ENCODE measurements at places on chromosomes 12 and 14.

DNA sequence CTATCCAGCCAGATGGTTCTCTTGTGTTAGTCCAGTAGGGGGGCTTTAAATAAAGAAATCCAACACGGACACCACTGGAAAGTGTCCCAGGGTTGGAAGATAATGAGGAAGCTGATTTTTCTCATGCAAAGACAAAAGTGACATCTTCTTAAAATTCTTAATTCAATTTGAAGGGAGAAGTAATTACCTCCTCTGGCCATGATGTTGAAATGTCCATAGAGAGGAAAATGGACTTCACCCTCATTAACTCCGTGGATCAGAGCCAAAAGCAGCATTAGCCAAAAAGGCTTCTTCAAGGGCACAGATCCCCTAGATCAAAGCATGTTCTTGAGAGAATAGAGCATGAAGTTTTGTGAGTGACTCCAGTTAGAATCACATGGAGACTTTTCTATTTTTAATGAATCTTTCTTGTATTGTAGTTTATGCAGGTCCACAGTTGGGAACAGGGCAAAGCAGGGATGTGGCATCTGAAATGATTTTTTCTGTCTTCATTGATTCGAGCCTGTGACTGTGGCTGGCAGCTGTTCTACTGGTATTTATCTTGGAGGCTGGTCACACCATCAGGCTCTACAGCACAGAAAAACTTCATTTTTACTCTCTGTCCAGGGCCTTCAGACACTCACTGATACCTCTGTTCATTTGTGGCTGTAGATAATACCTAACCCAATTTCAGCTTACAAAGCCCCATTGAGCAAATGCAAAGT lies 1002.5 kb downstream of the AACS start:
- no peak for DNase-seq

DNA sequence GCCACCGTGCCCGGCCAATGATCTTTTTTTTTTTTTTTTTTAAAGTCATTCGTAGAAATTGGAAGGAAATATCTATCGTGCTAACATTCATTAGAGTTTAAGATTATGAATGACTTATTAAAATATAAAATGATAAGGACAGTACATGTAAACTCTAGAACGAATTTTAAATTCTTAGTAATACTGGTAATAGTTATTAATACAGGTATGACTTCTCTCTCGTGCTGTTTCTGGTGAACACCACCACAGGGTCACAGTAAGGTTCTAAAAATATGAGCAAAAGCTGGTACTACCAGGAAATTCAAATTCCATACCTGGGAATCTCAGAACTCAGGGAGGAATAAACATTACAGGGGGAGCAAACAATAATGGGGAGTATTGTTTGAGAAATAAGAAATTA lies 26.2 kb downstream of the WNK1 start:
- no peak for DNase-seq

- DNase-seq = no peak
These were observed 375.8 kb downstream of the APAF1 start for GRCh38 chr12:99020871-99021270.

DNA sequence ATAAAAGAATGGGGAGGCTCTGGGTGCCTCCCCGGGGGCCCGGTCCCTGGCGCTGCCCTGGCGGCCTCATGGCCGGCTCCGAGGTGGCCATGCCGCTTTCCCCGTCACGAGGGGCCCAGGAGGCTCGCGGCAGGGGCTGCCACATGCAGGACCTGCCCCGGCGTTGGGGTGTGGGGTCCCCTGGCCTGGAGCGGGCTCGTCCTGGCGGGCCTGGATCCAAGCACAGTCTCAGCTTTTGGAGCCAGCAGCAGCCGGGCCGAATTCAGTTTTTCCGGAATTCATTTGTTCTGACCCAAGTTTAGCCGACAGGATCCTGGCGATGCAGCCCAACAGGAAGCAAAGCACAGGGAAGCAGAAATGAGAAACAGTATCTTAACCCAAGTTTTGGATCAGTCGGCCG lies 26.4 kb upstream of the AEBP2 start:
- DNase-seq = no peak

- no peak for DNase-seq
These were observed 158.0 kb upstream of the CAND1 start for GRCh38 chr12:67111182-67111581.

GRCh38 chr12:131773582-131774221 lies 54.5 kb upstream of the MMP17 start:
- DNase-seq = peak; percentile 49

GRCh38 chr14:47435331-47435965 lies 240.0 kb downstream of the MDGA2 start:
- DNase-seq = no peak

- DNase-seq = peak; percentile 86
These were observed 29.7 kb downstream of the ZFP36L1 start for GRCh38 chr14:68762953-68763764.

DNA sequence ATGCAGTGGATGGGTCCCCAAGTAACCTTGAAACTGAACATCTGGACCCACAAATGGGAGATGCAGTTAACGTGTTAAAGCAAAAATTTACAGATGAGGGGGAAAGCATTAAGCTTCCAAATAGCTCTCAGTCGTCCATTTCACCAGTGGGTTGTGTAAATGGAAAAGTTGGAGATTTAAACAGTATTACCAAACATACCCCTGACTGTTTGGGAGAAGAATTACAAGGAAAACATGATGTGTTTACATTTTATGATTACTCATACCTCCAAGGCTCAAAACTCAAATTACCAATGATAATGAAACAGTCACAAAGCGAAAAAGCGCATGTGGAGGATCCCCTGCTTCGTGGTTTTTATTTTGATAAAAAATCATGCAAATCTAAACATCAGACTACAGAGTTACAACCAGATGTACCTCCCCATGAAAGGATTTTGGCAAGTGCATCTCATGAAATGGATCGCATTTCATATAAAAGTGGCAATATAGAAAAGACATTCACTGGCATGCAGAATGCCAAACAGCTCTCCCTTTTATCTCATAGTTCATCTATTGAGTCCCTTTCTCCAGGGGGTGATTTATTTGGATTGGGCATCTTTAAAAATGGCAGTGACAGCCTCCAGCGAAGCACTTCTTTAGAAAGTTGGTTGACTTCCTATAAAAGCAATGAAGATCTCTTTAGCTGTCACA lies 116.6 kb upstream of the NPAS3 start:
- DNase-seq = no peak

DNA sequence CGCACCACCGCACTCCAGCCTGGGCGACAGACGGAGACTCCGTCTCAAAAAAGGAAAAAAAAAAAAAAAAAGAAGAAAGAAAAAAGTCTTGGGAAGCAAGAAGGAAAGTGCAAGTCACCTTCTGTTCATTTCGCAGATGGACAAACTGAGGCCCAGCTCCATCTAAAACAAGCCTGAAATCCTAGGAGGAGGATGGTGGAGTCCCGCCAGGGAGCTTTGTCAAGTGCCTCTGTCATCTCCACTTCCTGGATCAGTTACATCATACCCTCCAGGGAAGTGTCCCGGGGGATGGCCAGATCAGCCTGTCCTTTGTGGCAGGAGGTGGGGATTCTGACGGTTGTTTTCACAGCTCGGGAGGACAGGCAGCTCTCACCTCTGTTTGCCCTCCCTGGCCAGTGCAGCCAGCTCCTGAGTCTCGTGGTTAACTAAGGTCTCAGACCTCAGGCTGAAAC lies 8.7 kb upstream of the SDSL start:
- DNase-seq = no peak

DNA sequence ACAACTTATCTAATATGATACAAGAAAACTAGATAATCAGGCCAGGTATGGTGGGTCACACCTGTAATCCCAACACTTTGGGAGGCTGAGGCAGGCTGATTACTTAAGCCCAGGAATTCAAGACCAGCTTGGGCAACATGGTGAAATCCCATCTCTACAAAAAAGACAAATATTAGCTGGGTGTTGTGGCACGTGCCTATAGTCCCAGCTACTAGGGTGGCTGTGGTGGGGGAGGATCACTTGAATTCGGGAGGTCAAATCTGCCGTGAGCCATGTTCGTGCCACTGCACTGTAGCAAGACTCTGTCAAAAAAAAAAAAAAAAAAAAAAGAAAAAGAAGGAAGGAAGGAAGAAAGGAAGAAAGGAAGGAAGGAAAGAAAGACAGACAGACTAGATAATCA lies 27.0 kb downstream of the ZCRB1 start:
- DNase-seq = no peak

GRCh38 chr12:38669530-38669929 lies 235.9 kb downstream of the CPNE8 start:
- no peak for DNase-seq

DNA sequence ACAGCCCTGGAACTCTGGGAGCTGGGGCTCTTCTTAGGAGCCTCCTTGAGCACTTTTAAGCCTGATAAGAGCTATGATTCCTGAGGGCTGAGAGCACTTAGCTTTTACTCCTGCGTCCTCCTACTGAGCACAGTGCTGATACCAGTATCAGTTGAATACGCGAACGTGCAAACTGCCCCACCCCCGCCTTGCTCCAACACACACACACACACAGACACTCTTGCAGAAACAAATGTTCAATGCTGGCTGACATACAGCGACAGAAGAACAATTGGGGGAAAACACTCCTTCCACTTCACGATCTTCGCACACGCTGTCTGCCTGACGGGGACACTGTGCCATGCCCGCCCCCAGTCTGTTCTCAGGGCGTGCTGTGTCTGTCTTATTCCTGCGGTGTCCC lies 57.2 kb upstream of the DLK1 start:
- DNase-seq = no peak

- no peak for DNase-seq
These were observed 71.1 kb downstream of the EGLN3 start for GRCh38 chr14:33879684-33880286.

DNA sequence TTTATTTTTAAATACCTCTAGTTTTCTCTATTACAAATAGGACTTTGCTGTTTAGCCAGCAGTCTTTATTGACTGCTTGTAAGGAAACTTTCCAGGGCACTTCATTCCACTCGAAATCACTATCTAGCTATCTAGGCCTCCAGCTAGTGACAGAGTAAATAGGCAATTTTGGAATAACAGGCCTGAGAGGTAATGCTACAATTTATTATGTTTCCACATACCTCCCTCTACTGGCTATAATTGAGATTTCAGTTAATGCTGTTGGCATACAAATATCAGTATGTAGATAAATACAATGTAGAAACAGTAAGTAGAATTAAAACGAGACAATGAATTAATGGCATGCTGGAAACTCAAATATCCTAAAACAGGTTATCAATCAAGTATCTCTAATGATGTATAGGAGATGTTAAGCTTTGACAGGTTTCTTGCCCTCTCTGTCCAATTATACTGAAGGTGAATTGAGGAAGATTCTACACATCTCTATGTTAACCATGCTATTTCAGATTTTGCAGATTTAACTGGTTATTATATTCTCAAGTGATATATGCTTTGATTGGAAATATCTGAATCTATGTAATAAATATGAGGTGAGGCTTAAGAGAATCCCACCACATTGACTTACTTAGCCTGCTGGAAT lies 7.2 kb downstream of the DTD2 start:
- no peak for DNase-seq

GRCh38 chr14:101918065-101918989 lies 46.0 kb upstream of the DYNC1H1 start:
- DNase-seq = peak; percentile 79

DNA sequence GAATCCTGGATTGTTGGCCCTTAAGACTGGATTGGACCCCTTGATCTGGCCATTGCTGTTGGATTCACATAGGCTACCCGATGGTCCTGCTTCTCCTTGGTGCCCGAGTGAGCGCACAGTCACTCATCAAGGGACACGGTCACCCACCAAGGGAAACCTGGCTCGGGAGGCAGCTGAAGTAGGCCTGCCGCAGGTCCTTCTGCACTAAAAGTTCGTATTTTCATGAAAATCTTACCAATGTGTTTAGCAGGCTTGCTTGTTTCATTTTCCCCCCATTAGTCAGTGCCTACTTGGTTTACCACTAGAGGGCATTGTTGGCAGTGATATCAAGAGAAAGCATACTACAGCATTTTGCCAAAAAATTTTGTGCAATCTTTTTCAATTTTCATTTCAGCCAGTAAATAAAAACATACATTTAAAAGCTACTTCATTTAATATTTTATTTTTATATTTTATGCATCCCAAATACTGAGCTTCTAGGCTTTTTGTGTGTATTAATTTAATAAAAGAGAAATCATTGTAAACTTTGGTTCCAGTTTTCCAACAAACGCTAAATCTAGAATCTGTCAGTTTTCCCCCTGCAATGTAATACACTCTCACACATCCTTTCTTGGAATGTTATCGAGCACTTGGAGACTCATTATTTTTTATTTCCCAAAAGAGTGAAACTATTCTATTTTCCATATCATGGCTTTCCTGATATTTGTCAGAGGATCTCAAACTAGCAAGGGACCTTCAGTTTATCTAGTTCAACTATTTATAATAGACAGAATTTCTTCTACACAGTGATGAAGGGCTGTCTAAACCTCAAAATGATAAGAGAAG lies 116.7 kb downstream of the LMNTD1 start:
- peak; percentile 67 for DNase-seq

- DNase-seq = no peak
These were observed 54.2 kb downstream of the PTPRQ start for GRCh38 chr12:80498059-80498728.

GRCh38 chr14:95290021-95290420 lies 29.7 kb downstream of the CLMN start:
- DNase-seq = no peak

GRCh38 chr14:103516426-103517173 lies 6.0 kb downstream of the CKB start:
- no peak for DNase-seq

- DNase-seq = no peak
These were observed 21.4 kb upstream of the NCOR2 start for GRCh38 chr12:124588751-124589267.

DNA sequence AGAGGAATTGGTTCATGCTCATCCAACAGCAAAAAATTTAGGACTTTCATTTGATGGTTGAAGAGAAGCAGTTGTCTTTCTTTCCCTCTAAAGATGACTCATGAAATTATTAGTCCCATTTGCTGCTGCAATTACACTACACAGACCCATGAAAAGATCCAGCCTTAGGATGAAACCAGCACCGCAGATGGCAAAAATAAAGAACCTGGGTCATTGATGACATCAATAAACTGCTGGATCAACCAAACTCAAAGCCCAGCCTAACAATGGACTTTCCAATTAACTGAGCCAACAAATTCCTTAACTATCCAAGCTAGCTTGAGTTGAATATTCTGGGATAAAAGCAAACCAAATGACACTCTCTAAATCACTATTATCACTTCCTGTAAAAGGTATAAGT lies 20.7 kb downstream of the DICER1 start:
- DNase-seq = no peak

All from iPS-NIHi11 (cell line).